ENCODE measurements at places on chromosomes 3 and 15.
A peak's percentile ranks its signal among the peaks of the same experiment; 100 is the strongest.

- no peak for DNase-seq
Measured at GRCh38 chr15:36978126-36978525, 122.2 kb downstream of the MEIS2 start.

- DNase-seq = no peak
Measured at GRCh38 chr3:169305460-169305859, 358.1 kb downstream of the MECOM start.

GRCh38 chr3:56800130-56800831 lies 1.5 kb downstream of the ARHGEF3 start:
- no peak for DNase-seq

GRCh38 chr3:127698691-127699415 lies 26.1 kb downstream of the ABTB1 start:
- DNase-seq = no peak

GRCh38 chr15:84980196-84981053 lies 1.2 kb upstream of the PDE8A start:
- peak; percentile 67 for DNase-seq

DNA sequence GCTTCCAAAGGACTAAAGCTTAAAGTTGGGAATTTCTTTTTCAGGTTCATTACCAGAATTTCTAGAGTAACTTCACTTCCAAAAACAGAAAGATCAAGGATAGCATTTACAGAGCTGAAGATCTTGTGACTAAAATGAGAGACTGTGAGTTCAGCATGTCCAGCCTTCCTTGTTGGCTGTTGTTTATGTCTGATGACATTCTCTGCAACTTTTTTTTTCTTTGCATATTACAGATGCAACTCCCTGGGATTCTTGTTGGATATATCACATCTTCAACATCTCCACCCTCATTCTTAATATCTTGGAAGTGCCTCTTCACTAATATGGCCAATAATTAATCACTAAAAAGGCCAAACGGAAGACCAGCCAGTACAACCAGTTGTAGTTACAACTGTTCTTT lies 86.2 kb upstream of the FRMD4B start:
- DNase-seq = no peak

DNA sequence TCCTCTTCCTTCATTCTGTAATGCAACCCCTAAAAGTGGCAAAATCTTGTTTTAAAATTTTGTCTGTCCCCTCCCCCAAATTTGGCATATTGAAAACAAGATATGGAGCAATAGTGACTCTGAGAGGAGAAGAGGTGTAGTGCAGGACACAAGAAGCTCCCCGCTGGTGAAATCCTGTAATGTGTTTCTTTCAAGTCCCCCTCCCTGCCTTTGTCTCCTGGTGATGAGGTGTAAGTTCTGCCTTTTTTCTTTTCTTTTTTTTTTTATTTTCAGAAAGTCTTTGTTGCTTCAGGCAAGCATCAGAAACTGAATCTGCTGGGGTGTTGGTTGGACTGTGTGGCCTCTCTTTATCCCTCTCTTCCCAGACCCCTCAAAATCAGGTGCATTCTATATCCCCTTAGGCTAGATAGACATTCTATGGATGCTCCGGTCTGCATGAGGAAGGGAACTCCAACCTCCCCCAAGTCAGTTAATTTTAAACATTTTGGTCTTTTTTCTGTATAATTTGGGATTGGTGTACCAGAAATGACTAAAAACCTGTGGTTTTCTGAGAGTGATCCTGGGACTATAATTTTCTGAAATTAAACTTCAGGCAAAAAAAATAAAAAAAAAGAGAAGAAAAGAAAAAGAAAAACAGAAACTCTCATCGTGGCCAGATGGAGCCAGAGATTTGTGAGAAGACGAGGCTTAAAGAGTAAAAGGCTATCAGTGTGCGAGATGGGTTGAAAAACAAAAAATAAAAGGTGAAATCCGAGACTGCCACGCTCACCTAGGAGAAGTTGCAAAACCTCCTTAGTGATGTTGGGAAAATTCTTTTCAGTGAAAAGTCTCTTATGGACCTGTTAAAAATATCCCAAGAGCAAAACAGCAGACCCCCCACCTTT lies 21.4 kb downstream of the ACKR2 start:
- no peak for DNase-seq

DNA sequence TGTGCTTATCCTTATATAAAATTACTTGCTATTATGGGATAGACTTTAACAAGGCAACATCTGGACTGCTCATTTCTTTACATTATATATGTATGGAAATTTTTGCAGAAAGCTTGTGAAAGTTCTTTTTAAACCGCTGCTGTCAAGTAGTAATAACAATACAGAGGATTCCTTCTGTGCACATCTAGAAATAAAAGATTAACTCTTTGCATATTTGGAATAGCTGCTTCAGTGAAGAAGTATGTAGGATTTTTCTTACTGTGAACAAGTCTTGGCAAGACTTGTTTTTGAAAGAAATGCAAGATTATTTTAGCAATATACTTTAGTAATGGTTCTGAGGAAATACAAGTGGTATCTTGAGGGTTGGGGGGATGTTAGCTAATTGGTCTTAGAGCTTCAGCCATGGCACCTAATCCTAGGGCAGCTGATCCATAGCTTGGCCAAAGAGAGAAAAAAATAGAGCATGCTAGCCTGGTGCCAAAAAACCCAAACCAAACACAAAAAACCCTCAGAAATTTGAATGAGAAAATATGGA lies 4.3 kb downstream of the PRKCI start:
- DNase-seq = no peak

- no peak for DNase-seq
Measured at GRCh38 chr15:55260562-55261131, 29.0 kb downstream of the RAB27A start.

DNA sequence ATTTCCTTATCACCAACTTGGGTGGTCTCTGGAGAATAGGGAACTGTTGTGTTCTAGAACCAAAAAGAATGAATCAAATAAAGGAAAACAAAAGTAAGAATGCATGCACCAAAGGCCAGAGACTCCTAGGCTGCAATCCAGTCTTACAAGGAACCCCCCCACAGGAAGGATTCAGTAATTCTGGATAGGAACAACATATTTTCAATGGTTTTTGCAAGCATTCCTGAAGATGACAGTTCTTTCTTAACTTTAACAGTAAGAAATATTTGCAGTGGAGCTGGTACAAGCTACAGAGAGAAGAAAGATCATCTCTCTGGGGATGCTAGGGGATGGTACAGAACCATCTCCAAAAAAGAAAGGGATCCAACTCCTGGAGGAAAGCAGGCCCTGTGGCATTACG lies 116.2 kb upstream of the CHRM5 start:
- no peak for DNase-seq

- no peak for DNase-seq
Measured at GRCh38 chr3:159001711-159002110, 199.9 kb downstream of the MFSD1 start.

GRCh38 chr3:29971895-29972294 lies 634.5 kb upstream of the TGFBR2 start:
- no peak for DNase-seq

DNA sequence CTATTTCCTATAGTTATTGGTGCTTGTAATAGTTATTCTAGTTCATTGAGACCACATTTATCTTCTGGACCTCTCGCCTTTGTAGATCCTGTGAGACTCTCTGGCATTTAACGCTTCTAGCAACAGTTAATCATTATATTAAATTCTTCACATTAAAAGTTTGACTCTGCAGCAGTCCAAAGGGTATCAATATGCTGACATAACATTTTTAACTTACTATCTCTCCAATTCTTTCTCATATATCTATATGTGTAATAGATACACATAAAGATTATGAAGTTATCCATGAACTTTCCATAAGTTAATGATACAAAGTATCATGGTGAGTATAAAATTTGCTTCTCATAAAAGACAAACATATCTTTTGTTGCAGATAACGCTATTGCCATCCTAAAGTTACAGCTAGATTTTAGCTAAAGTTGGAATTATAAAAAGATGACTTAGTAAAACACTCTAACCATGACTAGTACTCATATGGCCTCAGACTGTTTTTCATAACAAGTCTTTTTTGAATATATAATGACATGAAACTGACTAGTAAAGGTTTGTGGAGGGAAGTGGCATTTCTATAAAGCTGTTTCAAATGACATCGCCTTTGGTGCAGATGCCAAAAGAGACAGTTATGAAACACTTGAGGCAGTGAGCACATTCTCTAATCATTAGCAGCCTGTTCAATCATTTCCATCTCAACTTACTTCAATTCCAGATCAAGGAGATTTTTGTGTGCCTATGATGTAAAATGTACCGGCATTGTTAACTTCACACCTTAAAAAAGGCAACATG lies 379.3 kb upstream of the CBLB start:
- DNase-seq = no peak

GRCh38 chr3:179005213-179005612 lies 66.4 kb downstream of the ZMAT3 start:
- no peak for DNase-seq

- no peak for DNase-seq
Measured at GRCh38 chr15:25771338-25771706, 91.8 kb downstream of the ATP10A start.

- no peak for DNase-seq
Measured at GRCh38 chr3:15385901-15386653, 41.3 kb downstream of the METTL6 start.

GRCh38 chr3:37814547-37814946 lies 47.1 kb upstream of the CTDSPL start:
- no peak for DNase-seq

DNA sequence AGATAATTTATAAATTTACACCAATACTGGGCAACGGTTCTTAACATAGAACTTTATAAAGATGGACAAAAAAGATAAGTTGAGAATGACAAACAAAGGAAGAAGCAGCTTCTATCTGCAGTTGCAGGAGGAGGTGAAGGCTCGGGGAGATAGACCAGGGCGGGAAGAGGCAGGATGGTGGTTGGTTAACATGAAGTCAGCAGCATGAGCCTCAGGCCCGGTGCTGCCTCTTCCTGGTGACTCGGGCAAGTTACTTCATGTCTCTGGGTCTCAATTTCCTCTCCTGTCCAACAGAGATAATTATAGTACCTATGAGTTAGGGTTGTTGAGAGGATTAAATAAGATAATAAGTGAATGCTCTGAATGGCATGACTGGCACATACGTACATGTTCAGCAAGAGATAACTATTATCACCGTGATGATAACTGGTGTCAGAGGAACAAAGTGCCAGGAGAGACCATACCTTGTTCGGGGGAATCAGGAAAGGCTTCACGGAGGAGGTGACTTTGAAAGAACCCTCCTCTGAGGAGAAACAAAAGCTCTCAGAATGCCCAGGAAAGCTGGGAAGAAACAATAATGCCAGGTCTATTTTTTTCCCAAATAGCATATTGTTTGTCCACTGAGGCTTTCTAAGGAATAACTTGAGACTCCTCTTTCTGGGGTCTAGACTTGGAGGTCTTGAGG lies 4.4 kb downstream of the PAK6 start:
- no peak for DNase-seq

- DNase-seq = no peak
Measured at GRCh38 chr3:73411993-73412392, 212.7 kb downstream of the PDZRN3 start.

- DNase-seq = no peak
Measured at GRCh38 chr3:167941234-167941995, 154.3 kb downstream of the GOLIM4 start.

- DNase-seq = no peak
Measured at GRCh38 chr15:70857562-70858285, 3.8 kb upstream of the LARP6 start.

DNA sequence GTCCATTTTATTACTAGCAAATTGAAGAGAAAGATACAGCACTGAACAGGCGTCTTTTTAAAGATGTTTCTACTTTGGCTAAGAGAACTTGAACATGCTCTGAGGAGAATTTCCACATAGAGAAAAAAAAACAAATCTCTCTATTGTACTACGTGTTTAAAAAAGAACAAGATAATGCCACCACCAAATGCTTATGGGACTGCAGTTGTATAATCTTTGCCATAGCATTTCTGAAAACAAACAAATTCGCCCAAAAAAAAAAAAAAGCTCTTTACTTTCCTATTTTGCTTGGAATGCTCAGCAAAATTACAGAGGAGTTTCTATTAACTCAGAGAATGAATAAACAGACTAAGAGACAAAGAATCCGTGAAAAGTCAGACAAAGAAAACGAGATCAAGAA lies 114.2 kb downstream of the CNTN3 start:
- no peak for DNase-seq
